ENCODE measurements at places on chromosomes 6 and 20.

- no peak overlapping the region for H3K4me3 ChIP-seq
- H3K27ac ChIP-seq = no peak overlapping the region
These were observed 112.0 kb downstream of the CDK19 start for GRCh38 chr6:110703010-110703905.

- DNase-seq = peak; percentile 75
- no peaks in the 10 kb centered on the region for H3K36me3 ChIP-seq
- H3K27me3 ChIP-seq = no peaks in the 10 kb centered on the region
- H3K4me1 ChIP-seq = no peaks in the 10 kb centered on the region
- H3K4me3 ChIP-seq = no peak overlapping the region
- peak overlapping the region; percentile 49 for H3K27ac ChIP-seq
These were observed 37.2 kb downstream of the SCML4 start for GRCh38 chr6:107786709-107787588.

GRCh38 chr6:5453546-5453945, 192.2 kb downstream of the FARS2 start:
- H3K27ac ChIP-seq = no peak overlapping the region
- no peaks in the 10 kb centered on the region for H3K27me3 ChIP-seq
- H3K36me3 ChIP-seq = no peaks in the 10 kb centered on the region
- DNase-seq = no peak

GRCh38 chr20:25042531-25043498, 15.1 kb downstream of the ACSS1 start:
- H3K4me3 ChIP-seq = no peak overlapping the region
- DNase-seq = peak; percentile 81
- H3K27me3 ChIP-seq = no peaks in the 10 kb centered on the region
- H3K36me3 ChIP-seq = no peaks in the 10 kb centered on the region
- H3K4me1 ChIP-seq = peaks cover 88% of the 10 kb centered on the region

DNA sequence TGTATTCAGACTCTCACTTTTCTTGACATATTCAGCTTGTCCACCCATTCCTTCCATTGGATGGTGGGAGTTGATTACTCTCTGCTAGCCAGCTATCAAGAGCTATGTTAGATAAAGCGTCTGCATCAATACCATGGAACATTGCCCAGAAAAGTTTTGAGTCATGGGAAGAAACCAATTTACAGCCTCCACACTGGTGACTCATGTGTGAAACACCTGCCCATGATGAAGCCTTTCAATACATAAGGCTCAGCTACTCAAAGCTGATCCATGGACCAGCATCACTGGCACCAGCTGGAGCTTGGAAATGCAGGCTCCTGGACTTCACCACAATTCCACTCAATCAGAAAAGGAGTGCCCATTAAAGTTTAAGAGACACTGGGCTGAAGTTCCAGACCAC, 16.1 kb downstream of the PLA2G7 start:
- no peak overlapping the region for H3K27ac ChIP-seq
- H3K4me3 ChIP-seq = no peak overlapping the region
- no peaks in the 10 kb centered on the region for H3K36me3 ChIP-seq
- H3K27me3 ChIP-seq = no peaks in the 10 kb centered on the region

- no peak for DNase-seq
- H3K4me1 ChIP-seq = peaks cover 9% of the 10 kb centered on the region
- H3K36me3 ChIP-seq = no peaks in the 10 kb centered on the region
These were observed 112.5 kb downstream of the SCML4 start for GRCh38 chr6:107711412-107712236.

GRCh38 chr6:11432713-11433450, 104.7 kb upstream of the TMEM170B start:
- H3K4me3 ChIP-seq = no peak overlapping the region
- H3K36me3 ChIP-seq = no peaks in the 10 kb centered on the region
- H3K27me3 ChIP-seq = no peaks in the 10 kb centered on the region
- no peak for DNase-seq
- peak overlapping the region; percentile 69 for H3K27ac ChIP-seq

- H3K27me3 ChIP-seq = no peaks in the 10 kb centered on the region
- DNase-seq = no peak
- no peaks in the 10 kb centered on the region for H3K4me1 ChIP-seq
- no peak overlapping the region for H3K27ac ChIP-seq
These were observed 120.0 kb upstream of the GGTLC1 start for GRCh38 chr20:24108581-24108980.

DNA sequence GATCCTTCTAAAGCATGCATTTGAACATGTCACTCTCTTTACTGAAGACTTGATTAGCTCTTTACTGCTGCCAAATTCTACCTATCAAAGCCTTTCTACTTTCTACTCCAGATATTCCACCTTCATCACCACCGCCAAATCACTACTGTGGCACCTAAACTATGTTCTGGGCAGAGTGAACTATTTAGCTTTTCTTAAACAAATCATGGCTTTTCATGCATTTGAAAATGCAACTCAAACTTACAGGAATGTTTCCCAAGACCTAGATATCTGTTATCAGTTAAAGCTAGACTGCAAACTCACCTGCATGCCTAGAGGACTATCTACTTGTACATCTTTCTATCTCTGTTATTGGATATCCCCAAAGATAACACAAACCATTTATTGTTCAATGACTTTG, 109.3 kb downstream of the MAFB start:
- no peaks in the 10 kb centered on the region for H3K36me3 ChIP-seq
- H3K4me1 ChIP-seq = peaks cover 23% of the 10 kb centered on the region
- H3K4me3 ChIP-seq = no peak overlapping the region

GRCh38 chr6:132218059-132218696, 183.1 kb downstream of the MOXD1 start:
- DNase-seq = no peak
- no peak overlapping the region for H3K4me3 ChIP-seq
- no peaks in the 10 kb centered on the region for H3K4me1 ChIP-seq
- no peaks in the 10 kb centered on the region for H3K36me3 ChIP-seq
- no peaks in the 10 kb centered on the region for H3K27me3 ChIP-seq
- no peak overlapping the region for H3K27ac ChIP-seq

DNA sequence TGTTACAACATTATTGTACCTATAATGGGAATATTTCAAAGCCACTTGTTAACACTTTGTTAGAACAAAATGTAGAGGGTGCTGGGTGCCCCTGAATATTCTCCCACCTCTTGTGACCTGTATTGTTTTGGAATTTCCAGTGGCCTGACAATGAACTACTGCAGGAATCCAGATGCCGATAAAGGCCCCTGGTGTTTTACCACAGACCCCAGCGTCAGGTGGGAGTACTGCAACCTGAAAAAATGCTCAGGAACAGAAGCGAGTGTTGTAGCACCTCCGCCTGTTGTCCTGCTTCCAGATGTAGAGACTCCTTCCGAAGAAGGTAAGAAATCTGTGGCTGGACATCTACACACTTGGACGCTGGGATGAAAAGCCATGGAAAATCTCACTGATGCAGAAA, 28.9 kb downstream of the PLG start:
- no peak overlapping the region for H3K27ac ChIP-seq
- no peaks in the 10 kb centered on the region for H3K27me3 ChIP-seq
- no peaks in the 10 kb centered on the region for H3K4me1 ChIP-seq
- no peak overlapping the region for H3K4me3 ChIP-seq
- H3K36me3 ChIP-seq = no peaks in the 10 kb centered on the region

DNA sequence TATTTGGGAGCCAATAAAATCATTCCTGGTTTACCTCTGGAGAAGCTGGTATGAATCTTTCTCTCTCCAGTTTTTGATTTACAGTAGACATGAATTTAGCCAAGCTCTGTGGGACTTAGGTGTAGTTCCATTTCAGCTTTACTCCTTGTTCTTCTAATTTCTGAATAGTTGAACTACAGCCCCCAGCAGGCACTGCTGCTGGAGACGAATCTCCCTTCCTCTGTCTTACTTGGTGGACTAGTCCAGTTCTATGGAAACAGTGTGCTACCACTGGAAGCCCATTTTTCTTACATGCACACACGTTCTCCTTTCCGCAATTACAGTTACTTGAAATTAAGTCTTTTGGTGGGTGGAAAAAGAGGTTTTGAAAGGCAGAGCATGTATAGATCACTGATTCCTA, 42.3 kb downstream of the RALGAPB start:
- H3K4me3 ChIP-seq = no peak overlapping the region
- H3K27me3 ChIP-seq = no peaks in the 10 kb centered on the region
- no peaks in the 10 kb centered on the region for H3K36me3 ChIP-seq
- H3K4me1 ChIP-seq = no peaks in the 10 kb centered on the region
- no peak for DNase-seq

GRCh38 chr6:89287351-89288028, 27.6 kb downstream of the GABRR2 start:
- H3K4me1 ChIP-seq = no peaks in the 10 kb centered on the region
- H3K4me3 ChIP-seq = no peak overlapping the region
- DNase-seq = no peak
- H3K27ac ChIP-seq = no peak overlapping the region

DNA sequence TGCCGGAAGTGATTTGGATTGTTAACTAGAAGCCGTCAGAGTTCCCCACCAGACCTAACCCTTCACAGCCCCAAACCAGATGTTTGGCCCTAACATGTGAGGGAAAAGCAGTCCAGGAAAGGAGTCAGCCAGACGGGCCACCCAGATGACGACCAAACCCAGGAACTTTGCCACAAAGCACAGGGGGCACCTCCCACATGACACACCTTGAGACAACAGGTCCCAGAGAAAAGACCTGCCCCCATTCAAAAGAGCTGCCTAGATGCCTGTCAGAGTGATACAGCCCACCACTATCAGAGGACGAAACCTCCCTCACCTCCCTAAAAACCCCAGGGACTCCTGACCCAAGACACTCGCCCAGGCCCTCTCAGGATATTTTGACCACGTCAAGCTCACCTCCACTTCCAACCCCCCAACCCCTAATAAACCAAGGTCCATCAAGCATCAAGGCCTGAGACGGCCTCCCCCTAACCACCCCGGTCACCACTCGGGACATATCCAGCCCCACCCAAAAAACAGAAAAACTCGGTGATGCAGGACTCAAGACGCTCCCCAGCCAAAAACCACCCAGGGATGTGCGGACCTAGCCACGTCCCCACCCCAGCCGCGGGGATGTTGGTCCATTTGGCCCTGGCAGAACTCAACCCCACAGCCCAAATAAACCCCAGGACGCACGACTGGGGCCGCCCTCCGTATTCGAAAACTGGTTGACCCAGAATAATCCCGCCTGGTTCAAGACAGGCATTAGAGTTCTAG, 662 bp downstream of the ZNF343 start:
- H3K36me3 ChIP-seq = no peaks in the 10 kb centered on the region
- no peaks in the 10 kb centered on the region for H3K27me3 ChIP-seq
- peaks cover 14% of the 10 kb centered on the region for H3K4me1 ChIP-seq
- H3K4me3 ChIP-seq = peak overlapping the region; percentile 66

DNA sequence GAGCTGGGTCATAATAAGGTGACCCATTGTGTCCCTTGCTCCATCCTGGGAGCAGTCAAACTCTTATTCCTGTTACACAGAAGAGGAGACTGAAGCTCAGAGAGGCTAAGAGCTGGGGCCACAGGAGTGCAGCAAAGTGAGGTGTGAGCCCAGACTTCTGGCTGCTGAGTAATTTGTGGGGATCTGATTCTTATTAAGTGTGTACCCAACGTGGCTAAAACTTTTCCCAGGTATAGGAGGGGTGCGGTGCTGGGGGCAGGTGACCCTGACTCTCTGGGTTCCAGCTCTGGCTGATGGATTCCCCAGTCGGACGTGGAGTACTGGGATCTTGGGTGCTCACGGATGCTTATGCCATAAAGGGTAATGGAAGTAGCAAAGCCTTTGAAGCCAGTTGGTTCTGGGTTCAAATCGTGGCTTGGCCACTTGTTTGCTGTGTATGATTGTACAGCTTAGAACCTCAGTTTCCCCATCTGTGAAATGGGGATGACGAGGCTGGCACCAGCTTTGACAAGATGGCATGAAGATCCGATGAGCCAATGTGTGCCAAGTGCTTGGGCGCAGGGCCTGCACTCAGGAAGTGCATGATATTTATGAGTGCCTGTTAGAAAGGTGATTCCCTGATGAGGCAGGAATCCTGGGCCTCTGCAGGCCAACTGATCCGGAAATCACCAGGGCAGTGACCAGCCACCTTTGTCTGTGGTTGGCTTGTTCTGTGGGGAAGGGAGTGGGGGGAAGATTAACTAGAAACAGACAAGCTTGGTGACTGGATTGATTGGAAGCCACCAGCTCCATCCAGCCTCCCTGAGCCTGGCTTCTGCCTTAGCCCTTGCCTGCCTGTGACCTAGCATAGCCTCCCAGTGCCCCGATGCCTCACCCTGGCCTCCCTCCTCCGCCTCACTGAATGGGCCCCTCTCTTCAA, 6.0 kb downstream of the SRC start:
- no peak overlapping the region for H3K4me3 ChIP-seq
- peaks cover 68% of the 10 kb centered on the region for H3K4me1 ChIP-seq

DNA sequence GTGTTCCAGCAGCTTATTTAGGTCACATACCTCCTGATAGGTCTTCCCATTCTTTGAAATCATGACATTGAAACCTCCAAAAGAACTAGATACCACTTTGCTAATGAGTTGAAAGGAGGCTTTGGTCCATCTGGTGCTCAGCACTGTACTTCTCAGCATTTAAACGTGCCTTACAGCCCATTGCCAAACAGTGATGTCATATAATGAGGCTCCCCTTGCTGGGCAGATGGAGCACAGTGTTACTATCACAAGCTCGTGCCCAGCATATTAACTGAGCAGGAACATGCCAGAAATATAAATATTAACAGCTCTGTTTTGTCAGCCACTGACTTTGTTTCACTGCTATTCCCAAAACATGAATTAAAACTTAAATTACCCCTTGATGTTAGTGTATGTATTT, 25.5 kb upstream of the MAPK13 start:
- H3K27ac ChIP-seq = no peak overlapping the region
- H3K27me3 ChIP-seq = no peaks in the 10 kb centered on the region
- no peak overlapping the region for H3K4me3 ChIP-seq

DNA sequence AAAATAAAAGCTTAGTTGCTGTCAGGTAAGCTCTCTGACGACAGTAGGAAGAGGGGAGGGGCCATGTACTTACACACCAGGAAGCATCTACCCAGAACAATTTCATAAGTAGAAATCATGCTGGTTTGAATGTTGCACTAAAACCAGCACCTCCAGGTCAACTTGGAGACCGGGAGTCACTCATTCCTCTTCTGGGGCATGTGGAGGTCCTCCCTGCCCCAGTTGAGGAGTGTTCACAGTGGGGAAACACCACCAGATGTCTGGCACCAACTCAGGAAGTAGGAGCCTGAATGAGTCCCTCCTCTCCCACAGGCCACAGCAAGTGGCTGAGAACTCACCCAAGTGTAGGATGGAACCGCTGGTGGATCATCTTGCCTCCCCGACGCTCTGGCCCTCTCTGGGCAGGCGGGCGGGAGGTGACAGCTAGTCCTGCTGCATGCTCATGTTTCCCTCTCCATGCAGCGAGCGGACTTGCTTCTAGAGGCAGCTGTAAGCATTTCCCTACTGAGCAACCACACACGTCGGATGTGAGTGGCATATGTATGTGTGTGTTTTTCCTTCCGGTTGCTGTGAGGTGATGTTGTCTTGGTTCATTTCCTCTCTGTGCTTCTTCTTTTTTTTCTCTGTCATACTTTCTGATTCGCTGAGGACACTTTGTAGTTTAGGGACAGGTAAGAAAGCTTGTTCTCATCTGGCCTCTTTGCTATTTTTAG, 149.5 kb upstream of the NEDD9 start:
- H3K36me3 ChIP-seq = no peaks in the 10 kb centered on the region
- peak overlapping the region; percentile 73 for H3K27ac ChIP-seq
- H3K4me1 ChIP-seq = no peaks in the 10 kb centered on the region
- H3K4me3 ChIP-seq = peak overlapping the region; percentile 53

GRCh38 chr6:45970326-45970725, 45.3 kb downstream of the CLIC5 start:
- no peaks in the 10 kb centered on the region for H3K36me3 ChIP-seq
- no peak for DNase-seq
- H3K27me3 ChIP-seq = no peaks in the 10 kb centered on the region
